ENCODE measurements at places on chromosomes 2 and 18.

DNA sequence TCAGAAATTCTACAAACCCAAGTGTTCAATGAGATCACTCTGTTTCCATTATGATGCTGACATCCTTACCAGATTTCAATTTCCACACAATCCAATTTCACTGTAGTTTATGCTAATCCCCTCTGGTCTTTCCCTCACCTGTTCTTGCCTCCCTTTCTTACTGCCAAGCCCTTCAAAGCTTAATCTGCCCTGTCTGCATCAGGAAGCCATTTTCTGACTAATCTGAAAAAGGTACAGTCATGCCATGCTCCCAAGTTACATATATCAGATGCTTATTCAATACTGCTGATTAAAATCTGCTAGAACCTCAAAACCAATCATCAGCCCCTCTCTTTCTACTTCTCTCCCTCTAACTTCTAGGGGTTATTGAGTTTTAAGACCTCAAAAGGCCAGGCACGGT lies 8.9 kb downstream of the KRTCAP3 start:
- DNase-seq: no peak

DNA sequence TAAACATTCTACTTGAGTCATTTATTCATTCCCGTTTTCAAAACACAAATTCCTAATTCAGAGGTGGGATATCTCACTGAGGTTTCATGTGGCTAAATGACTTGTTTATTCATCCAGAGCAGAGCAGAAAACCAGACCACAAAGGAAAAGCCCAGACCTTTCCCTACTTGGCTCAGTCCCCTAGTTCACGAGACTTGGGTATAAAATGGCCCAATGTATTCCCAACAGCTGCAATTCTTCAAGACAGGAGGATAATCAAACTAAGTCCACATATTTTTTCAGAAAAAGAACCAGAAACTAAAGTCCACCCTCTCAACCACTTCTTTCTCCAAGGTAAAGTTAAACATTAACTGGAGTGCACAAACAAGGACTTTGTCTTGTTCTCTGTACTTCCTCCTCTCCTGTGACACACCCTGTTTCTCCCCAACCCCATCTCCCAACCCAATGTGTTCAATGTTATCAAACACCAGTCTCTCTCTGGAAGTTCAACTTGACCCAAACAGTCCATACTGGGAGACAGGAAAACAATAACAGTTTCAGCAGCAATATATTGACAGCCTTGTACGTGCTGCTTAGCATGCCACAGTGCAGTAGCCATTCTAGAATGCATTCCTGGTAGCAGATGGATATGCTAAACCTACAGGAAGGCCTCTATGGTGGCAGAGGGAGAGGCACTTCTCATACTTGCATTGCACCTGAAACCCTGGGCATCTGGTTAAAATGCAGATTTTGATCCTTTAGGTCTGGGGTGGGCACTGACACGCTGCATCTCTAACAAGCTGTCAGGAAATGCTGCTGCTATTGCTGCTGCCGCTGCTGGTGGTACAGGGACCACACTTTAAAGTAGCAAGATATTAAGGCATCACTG lies 110.7 kb downstream of the INO80D start:
- DNase-seq: no peak

- DNase-seq: no peak
Measured at GRCh38 chr2:106233350-106233706, 39.2 kb upstream of the UXS1 start.

DNA sequence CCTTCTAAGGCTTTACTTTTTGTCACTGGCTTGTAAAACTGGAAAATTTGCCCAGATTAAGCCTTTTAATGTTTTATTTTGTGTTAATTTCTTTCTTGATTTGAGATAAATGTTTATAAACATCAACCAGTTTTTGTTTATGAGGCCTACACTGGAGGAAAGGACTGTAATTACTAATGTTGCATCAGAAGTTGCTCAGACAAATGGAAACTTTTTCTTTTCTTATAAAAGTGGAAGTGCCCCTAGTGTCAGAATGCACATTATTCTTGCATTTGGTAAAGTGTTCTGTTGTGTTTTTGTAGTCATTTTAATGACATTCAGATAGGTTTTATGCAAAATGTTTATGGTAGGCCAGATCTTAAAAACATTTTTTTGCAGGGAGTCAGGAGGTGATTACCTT lies 25.3 kb downstream of the LCLAT1 start:
- DNase-seq: no peak

- DNase-seq: no peak
Measured at GRCh38 chr2:179793238-179793637, 68.2 kb downstream of the ZNF385B start.

DNA sequence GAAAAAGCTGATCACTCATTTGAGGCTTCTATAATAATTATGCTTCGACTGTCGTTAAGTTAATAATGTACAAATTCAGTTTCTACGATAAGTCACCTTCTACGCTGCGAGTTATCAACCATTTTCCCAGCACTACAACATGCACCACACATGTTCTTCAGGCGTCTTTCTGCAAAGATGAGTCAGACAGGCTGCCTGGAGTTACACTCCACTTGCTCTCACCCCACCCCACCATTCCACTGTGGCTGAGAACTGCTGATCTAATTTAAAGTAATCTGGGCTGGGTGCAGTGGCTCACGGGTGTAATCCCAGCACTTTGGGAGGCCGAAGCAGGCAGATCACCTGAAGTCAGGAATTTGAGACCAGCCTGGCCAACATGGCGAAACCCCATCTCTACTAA lies 218.6 kb downstream of the DYM start:
- DNase-seq: no peak

GRCh38 chr2:46779447-46779941 lies 136.1 kb downstream of the MCFD2 start:
- no peak for DNase-seq

DNA sequence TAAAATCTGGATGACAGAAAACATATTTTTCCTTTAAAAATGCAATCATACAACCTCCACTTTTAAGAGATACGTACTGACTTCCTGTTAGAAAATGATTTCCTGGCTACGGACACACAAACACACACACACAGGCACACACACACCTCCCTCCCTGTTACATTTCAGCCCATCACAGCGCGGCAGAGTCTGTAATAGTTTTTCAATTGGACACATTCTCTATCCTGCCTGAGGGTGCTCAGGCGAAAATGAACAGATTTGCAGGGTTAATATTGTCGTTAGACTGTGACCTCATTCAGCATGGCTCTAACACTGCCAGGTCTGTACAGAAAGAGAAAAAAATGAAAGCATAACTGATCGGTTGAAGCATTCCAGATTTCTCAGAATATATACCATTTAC lies 45.0 kb downstream of the KCTD1 start:
- no peak for DNase-seq

- no peak for DNase-seq
Measured at GRCh38 chr2:96927405-96928171, 57.7 kb upstream of the SEMA4C start.

- no peak for DNase-seq
Measured at GRCh38 chr18:60754413-60755009, 381.9 kb upstream of the MC4R start.

DNA sequence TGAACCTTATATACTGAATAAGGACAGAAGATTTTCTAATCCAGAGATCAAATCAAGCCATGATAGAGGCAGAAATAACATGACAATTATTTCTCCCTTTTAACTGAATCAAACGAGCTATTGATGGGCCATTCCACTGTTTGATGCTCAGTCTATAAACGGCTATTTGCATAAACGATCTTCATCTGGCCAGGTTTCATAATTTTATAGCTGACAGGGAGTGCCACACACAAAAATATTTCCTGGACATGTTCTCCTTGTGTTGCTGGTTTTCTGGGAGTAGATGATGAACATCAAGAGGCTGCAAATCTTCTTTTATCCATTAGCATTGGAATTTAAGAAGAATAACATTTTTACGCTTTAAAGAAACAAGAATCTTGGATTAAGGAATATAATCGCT lies 63.1 kb downstream of the ACVR1C start:
- no peak for DNase-seq

DNA sequence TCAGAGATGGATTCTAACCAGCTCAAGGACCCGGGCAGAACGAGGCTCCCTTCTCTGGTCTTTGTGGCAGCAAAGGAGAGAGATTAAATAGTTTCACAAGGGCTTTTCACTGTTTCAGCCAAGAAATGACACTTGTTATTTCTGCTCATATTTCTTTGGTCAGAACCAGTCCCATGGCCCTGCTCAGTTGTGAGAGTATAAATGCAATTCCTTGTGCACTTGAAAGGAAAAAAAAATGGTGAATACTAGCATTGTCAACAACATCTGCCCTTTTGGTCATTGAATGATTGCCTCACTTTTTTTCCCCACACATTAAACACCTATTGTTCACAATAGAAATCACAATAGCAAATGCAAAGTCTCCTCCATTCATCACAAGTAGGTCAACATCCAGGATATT lies 104.4 kb downstream of the RDH14 start:
- DNase-seq: no peak

GRCh38 chr18:12630136-12630535 lies 27.8 kb downstream of the SPIRE1 start:
- no peak for DNase-seq

DNA sequence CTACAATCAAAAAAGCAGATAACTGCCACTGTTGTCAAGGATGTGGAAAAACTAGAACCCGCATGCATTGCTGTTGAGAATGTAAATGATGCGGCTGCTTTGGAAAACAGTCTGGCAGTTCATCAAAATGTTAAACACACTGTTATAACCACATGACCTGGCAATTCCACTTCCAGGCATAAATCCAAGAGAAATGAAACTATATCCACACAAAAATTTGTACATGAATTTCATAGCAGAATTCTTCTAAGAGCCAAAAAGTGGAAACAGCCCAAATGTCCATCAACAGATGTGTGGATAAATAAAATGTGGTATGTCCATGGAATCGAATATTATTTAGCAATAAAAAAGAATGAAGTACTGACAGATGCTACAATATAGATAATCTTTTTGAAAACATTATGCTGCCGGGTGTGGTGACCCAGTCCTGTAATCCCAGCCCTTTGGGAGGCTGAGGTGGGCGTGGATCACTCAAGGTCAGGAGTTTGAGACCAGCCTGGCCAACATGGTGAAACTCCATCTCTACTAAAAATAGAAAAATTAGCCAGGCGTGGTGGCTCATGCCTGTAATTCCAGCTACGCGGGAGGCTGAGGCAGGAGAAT lies 32.0 kb downstream of the ERCC3 start:
- no peak for DNase-seq
